ENCODE measurements at places on chromosomes 16 and 17. TPM values are rescaled to one million over a fixed set of nuclear protein-coding genes. Genes with fewer than 3 reads are reported as not detected.

Gene SLFN14
- total RNA-seq, result not detected

DNA sequence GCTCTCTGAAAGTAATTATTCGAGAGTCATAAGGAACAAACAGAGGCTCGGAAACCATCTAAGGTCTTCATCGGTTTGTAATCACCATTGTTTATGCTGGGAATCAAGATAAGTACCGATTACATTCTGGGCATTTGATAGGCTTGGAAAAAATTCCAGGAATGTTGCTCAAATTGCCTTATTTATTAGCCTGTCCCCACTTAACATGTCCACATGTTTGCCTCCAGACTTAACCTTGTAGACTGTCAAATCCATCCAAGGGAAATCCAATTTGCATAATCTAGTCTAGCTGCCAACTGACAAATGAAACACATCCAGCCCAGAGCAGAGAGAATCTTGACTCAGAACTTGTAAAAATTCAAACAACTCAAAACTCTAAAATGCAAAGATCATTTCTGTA, 51.3 kb upstream of the TMC5 start:
- no peak overlapping the region for H3K27ac ChIP-seq
- H3K27me3 ChIP-seq, result no peaks in the 10 kb centered on the region
- DNase-seq, result no peak
- H3K36me3 ChIP-seq, result no peaks in the 10 kb centered on the region
- H3K4me3 ChIP-seq, result no peak overlapping the region

- no peaks in the 10 kb centered on the region for H3K27me3 ChIP-seq
- H3K27ac ChIP-seq, result no peak overlapping the region
- no peak overlapping the region for H3K4me3 ChIP-seq
- DNase-seq, result no peak
- no peaks in the 10 kb centered on the region for H3K4me1 ChIP-seq
These were observed 682.1 kb upstream of the SOX9 start for GRCh38 chr17:71438631-71439146.

- no peak overlapping the region for H3K27ac ChIP-seq
- DNase-seq, result no peak
- peaks cover 17% of the 10 kb centered on the region for H3K4me1 ChIP-seq
- H3K4me3 ChIP-seq, result no peak overlapping the region
These were observed 3.4 kb downstream of the METTL9 start for GRCh38 chr16:21602785-21603184.

DNA sequence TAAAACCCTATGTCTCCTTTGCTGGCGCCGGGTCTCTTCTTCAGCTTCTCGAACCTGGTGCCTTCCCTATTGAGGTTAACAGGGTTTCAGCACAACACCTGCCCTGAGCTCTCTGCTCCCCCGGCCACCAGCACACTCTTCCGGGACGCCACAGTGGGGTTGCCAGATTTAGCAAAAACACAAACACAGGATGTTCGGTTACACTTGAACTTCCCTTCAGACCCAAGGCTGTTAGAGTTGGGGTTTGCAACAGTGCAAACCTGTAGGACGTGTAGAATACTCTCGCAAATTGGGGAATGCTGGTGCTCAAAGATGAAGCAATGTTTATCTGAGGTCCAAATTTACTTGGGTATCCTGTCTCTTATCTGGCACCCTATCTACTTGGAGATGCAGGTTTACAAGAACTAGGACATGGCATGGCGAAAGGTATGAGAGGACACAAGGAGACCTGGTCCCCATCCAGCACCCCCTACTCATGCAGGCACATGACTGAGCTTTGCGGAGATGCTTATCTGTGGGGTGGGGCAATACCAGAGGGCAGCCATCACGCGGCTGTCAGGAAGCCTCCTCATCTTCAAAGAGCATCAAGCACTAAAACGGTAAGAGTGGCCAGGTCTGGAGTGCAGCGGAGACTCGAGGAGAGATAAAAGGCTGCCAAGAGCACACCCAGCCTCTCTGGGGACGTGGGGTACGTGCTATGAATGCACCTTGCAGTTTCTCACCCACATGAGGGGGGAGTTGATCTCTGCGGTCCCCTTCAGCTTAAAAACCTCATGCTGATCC, 52.8 kb downstream of the SDK2 start:
- no peaks in the 10 kb centered on the region for H3K36me3 ChIP-seq
- peak; percentile 76 for DNase-seq
- peak overlapping the region; percentile 97 for H3K27ac ChIP-seq
- peak overlapping the region; percentile 32 for H3K4me3 ChIP-seq
